ENCODE measurements at places on chromosomes 4 and X.

DNA sequence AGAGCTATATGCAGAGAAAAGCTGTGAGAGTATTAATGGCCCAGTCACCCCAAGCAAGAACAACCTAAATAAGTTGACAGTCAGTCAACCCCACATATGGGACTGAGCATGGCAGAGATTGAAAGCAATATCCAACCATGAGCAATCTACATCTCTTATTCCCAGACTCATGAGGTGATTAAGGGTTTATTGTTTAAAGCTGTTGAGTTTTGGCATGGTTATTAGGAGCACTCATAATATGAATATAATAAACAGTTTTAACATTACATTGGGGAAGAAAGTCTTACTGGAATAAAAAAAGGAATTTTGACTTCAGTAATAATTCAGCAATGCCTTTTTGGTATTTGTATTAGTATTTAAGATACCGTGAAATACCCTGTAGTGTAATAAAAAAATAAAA, 1627.4 kb downstream of the STIM2 start:
- no peak for DNase-seq

DNA sequence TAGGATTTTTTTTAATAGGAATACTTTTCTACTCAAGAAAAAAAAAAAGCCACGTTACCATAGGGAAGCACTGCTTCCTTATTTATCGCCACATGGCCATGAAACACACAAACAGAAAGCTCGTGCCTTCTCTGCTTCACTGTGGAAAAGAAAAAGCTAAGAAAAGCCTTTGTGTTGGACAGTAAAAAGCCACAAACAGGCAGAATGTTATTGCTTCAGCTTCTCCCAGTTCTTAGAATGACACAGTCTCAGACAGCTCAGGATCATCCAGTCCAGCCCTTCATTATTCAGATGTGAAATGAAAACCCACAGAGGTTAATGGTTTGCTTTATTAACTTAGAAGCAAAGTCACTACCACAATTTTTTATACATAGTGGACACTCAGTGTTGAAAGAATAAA, 181.6 kb upstream of the NOCT start:
- DNase-seq: no peak

DNA sequence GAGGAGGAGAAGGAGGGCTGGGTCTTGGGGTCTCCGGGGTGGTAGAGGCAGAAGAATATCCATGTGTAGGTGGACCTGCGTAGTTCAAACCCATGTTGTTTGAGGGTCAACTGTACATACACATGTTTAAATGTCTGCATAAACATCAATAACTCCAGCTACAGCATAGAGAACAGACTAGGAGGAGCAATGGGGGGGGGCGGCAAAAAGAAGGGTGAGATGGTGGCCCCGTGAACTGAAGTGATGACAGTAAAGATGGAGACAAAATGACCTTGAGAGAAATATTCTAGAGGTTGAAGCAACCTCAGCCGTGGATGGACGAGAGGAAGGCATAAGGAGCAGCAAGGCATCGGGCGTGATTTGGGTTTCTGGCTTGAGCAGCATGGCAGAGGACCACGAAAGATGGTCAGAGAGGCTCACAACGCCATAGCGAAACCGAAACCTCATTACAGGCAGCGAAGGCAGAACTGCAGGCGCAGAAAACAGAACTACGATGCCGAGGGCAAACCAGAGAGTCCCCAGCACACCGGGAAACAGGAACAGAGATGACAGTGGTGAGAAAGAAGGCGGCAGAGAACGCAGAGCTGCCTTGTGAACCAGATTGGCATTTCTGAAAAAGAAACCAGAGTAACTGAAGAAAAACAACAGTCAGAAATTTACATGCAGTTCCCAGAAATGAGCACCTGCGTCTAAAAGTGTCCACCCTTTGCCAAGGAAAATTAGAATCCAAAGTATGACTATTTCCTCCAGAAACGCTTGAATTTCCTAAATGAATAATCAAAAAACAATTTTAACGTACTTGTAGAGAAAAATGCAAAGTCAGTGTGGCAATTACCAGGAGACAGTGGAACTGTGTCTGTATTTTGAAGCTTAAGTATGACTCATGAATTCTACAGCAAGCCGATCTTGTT, 50.3 kb upstream of the ENPP6 start:
- peak; percentile 17 for DNase-seq

GRCh38 chr4:4709736-4710135, 149.7 kb upstream of the MSX1 start:
- no peak for DNase-seq

GRCh38 chr4:182103614-182104319, 139.4 kb upstream of the TENM3 start:
- DNase-seq: no peak

- peak; percentile 89 for DNase-seq
Measured at GRCh38 chr4:169757575-169758184, at the start of gene HPF1. Gene HPF1 (minus strand): TSS chr4:169757944. CDS start chr4:169757877, 67 bp downstream.

GRCh38 chrX:21354725-21355124, 19.5 kb upstream of the CNKSR2 start:
- DNase-seq: no peak

- DNase-seq: no peak
Measured at GRCh38 chr4:36502350-36502749, 220.9 kb downstream of the DTHD1 start.

Measured in stimulated activated CD8-positive, alpha-beta memory T cell treated with anti-CD3 and anti-CD28 coated beads, Interleukin-2, amount 100 ng/mL, for 1 hour (primary cell).